ENCODE measurements at places on chromosomes 1 and 21. TPM values are rescaled to one million over a fixed set of nuclear protein-coding genes. Genes with fewer than 3 reads are reported as not detected.

DNA sequence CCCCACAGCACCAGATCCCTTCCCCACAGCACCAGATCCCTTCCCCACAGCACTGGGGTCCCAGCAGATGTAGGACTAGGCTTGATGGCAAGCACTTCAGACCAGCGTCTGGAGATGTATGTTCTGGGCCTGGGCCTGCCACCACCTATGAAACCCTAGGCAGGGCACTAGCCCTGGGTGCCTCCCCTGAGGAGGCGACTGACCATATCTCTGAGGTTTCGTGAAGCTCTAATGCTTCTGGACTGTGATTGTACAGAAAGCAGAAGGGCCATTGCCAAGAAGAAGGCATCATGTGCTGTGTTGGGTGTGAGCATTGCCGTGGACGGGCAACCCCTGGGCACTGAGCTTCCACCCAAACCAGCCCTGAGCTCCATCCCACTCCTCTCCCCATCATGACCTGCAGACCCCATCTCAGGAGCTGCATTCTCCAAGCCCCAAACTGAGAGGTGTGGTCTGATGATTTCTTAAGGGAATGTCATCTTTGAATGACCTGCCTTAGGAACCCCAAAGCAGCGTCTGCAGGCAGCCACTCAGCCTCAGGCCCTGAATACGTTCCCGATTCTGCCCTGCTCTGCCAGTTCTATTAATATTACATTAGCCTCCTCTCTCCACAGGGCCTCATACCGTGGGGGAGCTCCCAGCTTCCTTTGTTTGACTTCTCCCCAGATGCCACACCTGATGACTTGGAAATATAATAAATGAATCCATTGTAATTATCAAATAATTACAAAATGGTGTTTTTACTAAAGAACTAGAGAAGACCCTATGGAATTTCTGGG, 163.4 kb downstream of the TRIM33 start:
- no peak for DNase-seq

DNA sequence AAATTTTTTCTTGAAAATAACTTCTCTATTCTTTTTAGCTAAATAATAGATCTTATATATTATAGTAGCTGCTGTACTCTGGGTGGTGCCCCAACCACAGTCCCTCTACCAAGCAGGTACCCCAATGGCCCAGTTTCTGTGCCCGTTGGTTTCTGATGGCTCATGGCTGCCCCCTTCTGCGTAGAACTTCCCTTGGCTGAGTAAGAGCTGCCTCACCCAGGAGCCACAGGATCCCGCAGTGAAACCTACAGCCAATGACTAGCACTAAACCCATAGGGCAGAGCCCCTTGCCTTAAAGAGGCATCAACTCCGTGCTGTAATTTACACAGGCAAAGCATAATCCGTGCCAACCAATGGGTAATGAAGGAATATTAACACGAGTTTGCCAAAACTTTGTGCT, 247.5 kb downstream of the USH2A start:
- DNase-seq, result no peak

- DNase-seq, result no peak
Measured at GRCh38 chr1:6239950-6240768, 3.8 kb upstream of the HES3 start.

- no peak for DNase-seq
Measured at GRCh38 chr1:172117800-172118199, 276.5 kb downstream of the DNM3 start.

DNA sequence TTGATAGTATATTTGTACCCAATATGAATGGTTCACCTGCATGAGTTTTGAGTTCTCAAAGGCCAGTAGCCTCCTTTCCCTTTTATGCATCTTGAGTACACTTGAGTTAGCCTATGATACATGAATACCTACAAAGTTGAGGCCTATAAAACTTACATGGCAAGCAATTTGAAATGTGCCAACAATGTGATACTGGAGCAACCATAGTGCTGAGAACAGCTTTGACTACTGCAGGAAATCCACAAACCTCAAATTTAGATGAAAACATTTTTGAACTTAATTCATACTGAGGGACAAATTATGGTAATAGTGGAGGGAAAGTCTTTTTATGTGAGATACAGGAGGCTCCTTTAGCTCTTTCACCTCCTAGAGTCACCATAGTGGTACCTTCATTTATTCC, 37.4 kb downstream of the LEPR start:
- no peak for DNase-seq

- DNase-seq, result no peak
Measured at GRCh38 chr1:3125078-3125477, 56.1 kb downstream of the PRDM16 start.

DNA sequence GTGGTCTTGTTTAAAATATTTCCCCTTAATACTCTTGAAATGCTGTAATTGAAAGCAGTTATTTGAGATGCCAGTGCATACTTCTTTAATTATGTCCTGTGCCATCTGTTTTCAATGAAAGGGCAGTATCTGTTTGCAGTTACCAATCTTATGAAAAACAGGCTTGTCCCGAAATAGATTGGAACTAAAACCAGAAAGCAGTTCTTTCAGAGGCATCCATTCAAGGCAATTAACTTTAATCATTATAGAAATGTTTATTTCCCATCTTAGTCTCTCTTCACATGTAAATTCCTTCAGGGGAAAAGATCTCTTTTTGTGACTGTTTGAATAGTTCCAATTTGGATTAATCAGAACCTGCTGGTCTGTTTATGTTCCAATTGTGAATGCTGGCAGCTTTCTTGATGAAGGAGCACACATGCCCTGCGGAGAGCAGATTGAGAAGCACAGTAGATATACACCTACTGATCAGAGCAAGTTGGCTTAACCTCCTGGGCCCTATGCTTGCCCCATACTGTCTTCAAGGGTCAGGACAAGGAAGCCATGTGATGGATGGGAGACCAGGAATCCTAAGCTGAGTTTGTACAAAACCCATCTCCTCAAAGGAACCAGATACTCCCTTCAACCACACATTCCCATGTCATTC, 41.6 kb upstream of the MROH9 start:
- DNase-seq, result no peak

DNA sequence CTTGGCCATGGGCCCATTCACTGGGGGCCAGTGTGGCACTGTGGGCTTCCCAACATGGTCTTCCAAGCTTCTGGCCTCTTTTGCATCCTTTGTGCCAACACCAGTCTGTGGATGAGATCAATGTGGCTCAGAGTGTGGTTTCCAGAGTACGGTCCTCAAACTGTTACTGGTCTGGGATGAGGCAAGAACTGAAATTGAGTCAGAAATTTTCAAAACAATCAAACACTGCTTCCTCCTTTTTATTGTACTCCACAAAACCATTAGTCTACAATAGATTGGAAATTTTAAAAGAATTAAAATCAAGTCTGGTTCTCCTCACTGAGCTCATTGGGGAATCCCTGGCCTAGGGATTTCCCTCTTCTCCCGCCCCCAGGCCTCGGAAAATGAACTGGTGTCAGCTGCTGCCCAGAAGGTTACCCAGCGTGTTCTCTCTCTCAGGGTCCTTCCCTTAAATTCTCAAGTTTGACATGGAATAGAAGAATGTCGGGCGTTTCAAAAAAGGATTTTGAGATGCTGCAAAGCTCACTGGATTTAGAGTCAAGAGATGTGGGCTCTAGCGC, 222.0 kb downstream of the SDCCAG8 start:
- DNase-seq, result no peak

DNA sequence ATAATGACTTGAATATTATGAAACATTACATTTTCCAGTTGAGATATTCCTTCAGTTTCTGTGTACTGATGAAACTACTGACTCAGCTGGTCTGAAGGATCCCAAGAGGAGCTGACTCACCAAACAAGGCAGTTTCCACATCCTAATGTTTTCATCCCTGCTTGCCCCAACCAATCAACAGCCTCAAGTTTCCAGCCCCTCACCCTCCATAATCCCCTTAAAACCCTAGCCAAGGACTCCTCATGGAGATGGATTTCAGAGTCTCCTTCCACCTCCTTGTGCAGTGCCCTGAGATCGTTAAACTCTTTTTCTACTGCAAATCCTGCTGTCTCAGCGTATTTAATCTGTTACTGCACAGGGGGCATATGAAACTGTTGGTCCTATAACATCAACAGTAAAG, 83.1 kb upstream of the HAO2 start:
- DNase-seq, result no peak

DNA sequence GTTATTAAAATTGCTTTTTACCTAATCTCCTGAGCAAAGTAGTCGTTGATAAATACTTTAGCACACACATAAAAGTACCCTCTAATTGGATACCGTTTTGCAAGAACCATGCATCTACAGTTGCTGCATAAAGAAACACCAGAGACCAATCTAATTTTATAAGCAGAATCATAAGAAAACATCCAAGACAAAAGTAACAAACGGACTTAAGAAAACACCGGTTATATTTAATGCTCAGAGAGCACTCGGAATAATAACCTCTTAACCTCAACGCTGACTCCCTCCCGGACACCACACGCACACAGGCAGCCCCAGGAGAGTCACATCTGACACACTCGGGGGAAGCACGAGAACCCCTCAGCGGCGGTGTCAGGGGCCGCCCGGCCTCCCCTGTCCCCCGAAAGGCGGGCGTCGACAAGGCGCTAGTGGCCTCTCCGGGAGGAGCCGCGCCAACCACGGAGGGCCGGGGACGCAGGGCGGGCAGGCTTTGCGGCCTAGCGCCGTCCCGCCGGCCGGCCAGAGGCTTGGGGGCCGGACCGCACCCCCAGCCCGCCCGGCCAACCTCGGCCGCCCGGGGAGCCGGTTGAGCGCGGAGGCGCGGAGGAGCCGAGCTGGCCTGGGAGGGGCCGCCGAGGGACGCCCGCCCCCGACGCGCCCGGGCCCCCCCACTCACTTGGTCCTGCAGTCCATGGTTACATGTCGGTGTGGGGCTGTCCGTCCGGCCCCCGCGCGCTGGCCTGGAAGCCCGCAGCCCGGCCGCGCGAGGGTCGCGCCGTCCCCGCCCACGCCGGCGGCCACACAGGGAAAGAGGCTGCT, 606 bp downstream of the DENND1B start:
- DNase-seq, result no peak

DNA sequence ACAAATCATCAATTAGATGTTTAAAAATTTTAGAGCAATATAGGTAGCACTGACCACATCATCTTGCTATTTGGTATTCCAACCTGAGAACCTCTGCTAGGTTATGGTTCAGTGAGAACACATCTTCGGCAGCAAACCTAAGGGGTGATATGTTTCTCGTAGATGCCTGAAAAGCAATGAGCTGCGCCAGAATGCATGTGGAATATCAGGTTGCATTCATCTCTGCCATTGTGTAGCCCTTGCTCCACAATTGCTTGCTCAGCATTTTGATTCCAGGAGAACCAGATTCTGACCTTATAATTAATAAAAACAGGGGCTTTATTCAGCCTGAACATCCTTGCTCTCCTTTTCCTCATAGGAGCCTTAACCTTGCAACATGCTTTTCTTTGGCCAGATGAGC, 408.1 kb downstream of the USH2A start:
- DNase-seq, result no peak

DNA sequence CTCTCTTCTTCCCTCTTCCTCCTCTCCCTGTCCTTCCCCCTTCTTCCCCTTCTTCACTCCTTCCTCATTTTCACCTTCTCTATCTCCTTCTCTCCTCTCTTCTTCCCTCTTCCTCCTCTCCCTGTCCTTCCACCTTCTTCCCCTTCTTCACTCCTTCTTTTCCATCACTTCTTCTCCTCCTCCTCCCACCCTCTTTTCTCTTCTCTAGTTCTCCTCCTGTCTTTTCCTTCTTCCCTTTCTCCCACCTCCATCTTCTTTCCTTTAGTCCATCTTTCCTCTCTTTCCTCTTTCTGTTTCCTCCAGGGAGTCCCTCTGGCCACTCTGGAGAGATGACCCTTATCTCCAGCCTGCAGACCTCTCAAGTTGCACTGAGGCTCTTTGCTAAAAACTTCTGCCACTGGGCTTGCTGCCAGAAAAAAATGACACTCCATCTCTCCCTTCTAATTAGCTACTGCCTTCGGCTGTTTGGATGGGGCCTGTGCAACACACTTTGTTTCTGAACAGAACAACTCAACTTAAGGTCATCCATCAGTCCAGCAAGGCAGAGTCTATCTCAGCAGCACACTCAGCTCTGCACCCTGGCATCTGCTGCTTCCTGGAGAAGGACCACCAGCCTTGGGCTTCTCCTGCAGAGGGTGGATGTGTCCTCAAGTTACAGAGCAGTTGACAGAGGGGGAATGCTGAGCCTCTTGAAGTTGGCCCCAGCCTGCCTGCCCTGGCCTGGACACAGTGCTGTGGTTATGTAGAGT, 538.8 kb downstream of the MATN1 start:
- no peak for DNase-seq

DNA sequence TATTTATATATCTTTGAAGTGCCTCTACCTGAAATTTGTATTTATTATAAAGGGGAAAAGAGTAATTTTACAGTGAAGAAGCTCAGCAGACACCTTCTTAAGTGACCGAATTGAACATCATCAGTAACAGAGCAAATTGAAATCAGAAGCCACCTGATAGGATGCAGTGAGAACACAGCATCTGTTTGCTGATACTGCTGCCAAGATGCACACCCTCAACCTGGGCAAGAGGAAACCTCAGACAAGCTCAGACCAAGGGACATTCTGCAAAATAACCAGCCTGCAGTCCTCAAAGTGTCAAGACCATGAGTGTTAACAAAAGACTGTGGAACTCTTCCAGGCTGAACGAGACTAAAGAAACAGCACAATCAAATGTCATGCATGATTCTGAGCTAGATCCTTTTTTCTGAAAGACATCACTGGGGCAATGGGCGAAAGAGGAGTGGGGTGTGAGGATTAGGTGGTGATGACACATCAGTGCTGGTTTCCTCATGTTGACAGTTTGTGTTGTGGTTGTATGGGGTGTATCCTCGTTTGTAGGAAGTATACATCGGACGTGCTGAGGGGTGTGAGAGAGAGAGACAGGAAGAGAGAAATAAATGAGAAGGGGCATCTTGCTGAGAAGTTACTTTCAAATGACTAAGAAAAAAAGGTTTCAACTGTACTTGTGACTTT, 103.7 kb downstream of the ABCA4 start:
- no peak for DNase-seq

DNA sequence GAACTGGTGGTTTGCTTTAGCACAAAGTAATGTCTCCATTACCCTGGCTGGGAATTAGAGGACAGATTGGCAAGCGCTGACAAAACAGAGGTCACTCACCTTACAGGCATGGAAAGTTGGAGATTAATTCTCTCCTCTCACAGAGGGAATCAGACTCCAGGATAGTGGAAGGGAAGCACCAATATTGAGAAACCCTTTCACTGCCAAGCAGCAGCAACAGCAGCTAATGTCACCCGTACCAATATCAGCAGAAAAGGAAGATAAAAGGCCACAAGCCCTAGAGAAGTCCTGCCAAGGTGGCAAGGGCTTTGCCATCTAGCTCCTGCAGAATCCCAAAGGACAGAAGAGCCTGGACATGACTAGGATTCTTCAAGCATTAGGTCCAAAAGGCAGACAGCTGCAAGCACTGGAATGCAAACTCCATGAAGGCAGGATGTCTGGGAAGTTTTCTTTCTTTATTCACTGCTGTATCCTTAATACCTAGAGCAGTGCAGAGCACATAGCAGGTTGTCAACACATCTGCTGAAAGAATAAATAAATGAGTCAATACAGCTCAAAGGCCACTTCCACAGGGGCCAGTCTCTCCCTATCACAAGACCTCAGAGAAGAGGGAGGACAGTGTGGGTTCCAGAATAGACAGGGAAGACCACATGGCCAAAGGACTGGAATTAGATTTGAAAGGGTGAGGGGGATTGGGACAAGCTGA, 57.2 kb downstream of the ERI3 start:
- DNase-seq, result no peak

EPB41 gene
- total RNA-seq, result 16.0 TPM

ROR1 gene
- total RNA-seq, result 0.26 TPM

RIPPLY3 gene
- under 0.01 TPM for total RNA-seq

TFAP2E gene
- total RNA-seq, result 0.13 TPM

LIN28A gene
- total RNA-seq, result not detected

CENPF gene
- 31.2 TPM for total RNA-seq

C1orf94 gene
- total RNA-seq, result not detected

OR1C1 gene
- total RNA-seq, result not detected

HES5 gene
- total RNA-seq, result 0.13 TPM

Measured in dermis microvascular lymphatic vessel endothelial cell (primary cell).